ENCODE measurements at places on chromosomes 4 and X.

DNA sequence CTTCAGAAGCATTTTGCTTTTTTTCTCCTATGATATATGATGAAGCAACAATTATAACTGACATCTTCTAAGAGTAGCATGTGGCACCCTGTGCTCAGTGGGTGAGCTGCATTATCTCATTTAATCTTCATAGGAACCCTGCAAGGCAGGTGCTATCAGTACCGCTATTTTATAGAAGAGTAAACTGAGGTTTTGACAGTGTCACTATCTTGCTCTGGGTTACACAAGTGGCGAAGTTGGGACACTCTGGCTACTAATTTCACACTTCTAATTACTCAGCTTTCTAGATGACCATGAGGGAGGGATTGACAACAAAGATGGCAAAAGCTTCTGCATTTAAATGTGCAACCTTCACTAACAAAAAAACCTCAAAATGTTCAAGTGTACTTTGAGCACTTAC is 76.9 kb upstream of the CAMK2D start:
- DNase-seq = no peak

GRCh38 chr4:48815483-48815882 is 15.4 kb upstream of the OCIAD1 start:
- no peak for DNase-seq

DNA sequence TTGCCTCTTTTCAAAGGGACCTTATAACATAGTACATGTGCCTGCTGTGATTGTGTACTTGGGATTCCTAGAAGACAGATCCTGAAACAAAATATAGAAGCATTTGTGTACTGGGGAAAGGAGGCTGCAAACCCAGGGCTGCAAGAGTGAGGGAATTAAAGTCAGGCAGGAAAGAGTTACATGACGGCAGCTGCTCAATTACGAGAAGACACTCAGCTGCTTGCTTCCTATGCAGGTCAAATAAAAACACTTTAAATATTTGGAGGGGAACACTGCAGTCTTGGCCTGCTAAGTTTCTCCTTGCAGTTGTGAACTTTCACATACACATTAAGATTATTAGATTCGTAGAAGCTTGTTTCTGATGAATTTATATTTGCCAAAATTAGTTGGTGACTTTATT is 191.9 kb upstream of the CXCL13 start:
- DNase-seq = no peak

- no peak for DNase-seq
These were observed 30.4 kb downstream of the ACSL1 start for GRCh38 chr4:184795214-184795844.

GRCh38 chrX:118521435-118521834 is 25.8 kb downstream of the DOCK11 start:
- DNase-seq = no peak

DNA sequence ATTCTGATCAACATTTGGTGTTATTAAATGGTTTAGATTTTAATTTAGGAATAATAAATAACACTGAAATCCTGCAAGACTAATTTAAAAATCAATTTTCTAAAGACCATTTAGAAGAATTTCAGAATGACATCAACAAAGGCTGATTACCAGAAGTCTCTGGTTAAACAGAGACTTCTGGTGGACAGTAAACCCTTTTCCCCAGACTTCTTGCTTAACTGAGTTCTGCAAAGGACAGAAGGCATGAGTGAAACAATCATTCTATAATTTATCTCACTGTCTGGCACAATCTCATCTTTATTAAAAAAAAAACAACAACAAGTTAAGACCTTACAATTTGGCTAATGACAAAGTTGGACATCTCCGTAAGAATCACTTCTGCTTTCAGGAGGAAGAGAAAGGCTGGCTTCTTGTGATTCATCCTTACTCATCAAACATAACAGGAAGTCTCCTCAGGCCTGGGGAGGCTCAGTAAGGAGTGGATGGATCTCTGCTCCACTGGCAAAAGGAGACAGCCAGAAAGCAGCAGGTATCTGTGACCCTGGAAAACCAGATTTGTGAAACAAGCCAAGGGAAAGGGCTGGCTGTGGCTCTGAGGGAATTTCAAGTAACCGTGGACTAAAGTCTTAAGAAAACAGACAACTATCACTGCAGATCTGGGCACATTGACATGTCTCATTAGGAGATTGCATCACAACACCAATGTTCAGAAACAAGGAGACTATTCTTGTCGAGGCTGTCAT is 908 bp upstream of the TLR6 start:
- DNase-seq = no peak
